ENCODE measurements at places on chromosomes 13 and 19.

- peaks cover 68% of the 10 kb centered on the region for H3K27me3 ChIP-seq
- DNase-seq = no peak
- peaks cover 36% of the 10 kb centered on the region for H3K4me1 ChIP-seq
These were observed 703 bp downstream of the SLC17A7 start for GRCh38 chr19:49440439-49441209.

DNA sequence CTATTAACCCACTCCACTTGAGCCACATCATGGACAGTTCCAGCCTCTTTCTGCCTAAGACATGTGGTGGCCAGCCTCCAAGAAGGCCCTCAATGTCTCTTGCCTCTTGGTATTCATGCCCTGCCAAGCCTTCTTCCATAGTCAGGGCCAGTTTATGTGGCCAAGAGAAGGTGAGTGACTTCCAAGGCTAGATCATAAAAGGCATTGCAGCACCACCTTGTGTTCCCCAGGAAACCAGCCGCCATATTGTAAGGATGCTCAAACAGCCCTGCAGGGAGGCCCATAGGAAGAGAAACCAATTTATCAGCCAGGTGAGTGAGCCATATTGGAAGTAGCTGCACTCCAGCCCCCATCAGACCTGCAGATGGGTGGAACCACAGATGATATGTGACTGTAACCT is 12.3 kb upstream of the DNMT1 start:
- no peaks in the 10 kb centered on the region for H3K36me3 ChIP-seq
- no peaks in the 10 kb centered on the region for H3K4me1 ChIP-seq
- H3K27ac ChIP-seq = no peak overlapping the region
- no peak for DNase-seq
- H3K4me3 ChIP-seq = no peak overlapping the region

DNA sequence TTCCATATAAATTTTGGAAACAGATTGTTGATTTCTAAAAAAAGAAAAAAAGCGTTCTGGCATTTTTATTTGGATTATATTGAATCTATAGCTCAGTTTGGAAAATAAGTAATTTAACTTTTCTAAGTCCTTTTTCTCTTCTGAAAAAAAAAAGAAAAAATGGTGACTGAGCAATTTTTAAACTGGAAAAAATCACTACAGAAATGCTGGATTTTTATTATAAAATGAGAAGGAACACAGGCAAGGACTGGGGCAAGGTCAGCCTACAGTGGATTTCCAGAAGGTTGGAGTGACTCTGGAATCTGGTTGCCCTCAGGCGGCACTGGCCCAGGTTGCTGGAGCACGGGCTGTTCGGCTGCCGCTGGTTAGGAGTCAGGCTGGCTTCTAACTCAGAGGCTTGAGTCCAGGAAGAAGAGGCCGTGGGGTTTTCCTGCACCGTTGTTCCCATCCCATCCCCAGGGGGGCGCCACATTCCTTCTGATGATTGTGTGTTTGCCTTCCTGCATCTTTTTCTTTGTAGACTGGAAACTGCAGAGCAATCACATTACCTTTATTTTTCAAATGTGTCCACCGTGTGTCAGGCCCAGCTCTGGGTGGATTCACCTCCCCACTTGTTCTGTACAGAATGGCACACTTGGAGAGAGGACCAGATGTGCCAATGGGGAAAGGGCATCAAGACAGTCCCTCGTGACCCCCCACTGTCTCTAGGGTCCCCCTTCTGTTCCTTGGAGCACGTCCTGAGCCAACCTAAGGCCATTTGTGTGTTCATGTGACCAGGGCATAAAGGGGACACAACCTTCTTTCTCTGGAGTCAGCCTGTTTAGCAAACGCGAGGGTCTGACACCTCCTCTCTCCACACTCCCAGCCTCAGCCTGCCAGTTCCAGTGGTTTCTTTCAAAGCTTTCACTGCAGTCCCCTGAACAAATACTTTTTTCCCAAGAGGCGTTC is 44.5 kb upstream of the GTF3A start:
- H3K36me3 ChIP-seq = no peaks in the 10 kb centered on the region
- H3K4me3 ChIP-seq = no peak overlapping the region
- H3K4me1 ChIP-seq = no peaks in the 10 kb centered on the region
- peaks cover 6% of the 10 kb centered on the region for H3K27me3 ChIP-seq
- peak; percentile 68 for DNase-seq
- H3K27ac ChIP-seq = no peak overlapping the region

- H3K4me3 ChIP-seq = no peak overlapping the region
- no peaks in the 10 kb centered on the region for H3K36me3 ChIP-seq
- peaks cover 13% of the 10 kb centered on the region for H3K4me1 ChIP-seq
- DNase-seq = no peak
These were observed 8.7 kb upstream of the PLAUR start for GRCh38 chr19:43678512-43679261.

GRCh38 chr13:89627996-89628395 is 1719.5 kb upstream of the MIR17HG start:
- no peak for DNase-seq
- H3K27ac ChIP-seq = no peak overlapping the region
- no peaks in the 10 kb centered on the region for H3K36me3 ChIP-seq
- no peaks in the 10 kb centered on the region for H3K27me3 ChIP-seq
- H3K4me3 ChIP-seq = no peak overlapping the region

- H3K27ac ChIP-seq = no peak overlapping the region
- H3K4me1 ChIP-seq = peaks cover 25% of the 10 kb centered on the region
- no peak overlapping the region for H3K4me3 ChIP-seq
- peaks cover 41% of the 10 kb centered on the region for H3K27me3 ChIP-seq
- peaks cover 6% of the 10 kb centered on the region for H3K36me3 ChIP-seq
These were observed 29.8 kb downstream of the NFIX start for GRCh38 chr19:13024951-13025697.

DNA sequence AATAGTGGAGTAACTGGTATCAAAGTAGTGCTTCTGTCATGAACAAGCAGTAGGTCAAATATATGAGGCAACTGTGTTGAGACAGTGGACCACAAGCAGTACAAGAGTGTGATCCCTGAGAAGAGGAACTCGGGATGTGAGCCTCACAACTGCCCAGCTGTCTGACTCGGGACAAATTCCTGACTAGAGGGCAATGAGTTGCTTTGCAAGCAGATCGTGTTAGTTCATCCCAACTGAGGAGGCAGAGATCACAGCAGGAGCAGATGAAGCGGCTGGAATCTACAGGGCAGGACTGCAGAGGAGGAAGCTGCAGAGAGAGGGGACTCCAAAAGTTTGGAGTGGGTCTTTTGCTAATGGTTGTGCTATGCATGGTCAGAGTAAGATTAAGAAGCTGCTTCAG is 741.1 kb downstream of the DIAPH3 start:
- no peak overlapping the region for H3K4me3 ChIP-seq
- no peak for DNase-seq
- H3K4me1 ChIP-seq = no peaks in the 10 kb centered on the region
- no peaks in the 10 kb centered on the region for H3K36me3 ChIP-seq

DNA sequence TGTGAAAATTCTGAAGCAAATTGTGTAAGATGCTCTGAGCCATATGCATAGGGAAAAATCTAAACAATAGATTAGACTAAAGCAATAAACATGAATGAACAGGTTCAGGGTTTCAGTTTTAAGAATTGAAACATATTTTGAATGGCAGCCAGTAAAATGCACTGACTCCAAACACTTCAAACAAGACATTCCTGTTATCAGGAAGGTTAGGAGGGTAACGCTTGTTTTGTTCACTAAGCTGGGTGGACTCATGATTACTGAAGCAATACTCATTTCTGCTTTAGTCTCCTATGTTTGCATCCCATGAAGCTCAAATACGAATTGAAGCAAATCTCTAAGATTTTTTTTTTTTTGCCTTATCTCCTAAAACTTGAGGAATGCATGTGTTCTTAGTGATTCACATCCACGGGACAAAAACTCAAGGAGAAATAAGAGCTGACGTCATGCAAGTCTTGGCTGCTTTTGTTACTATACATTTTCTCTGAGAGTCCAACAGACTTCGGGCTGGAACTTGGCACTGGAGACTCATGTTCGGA is 29.1 kb upstream of the IGFL4 start:
- DNase-seq = no peak
- no peaks in the 10 kb centered on the region for H3K4me1 ChIP-seq
- H3K27ac ChIP-seq = no peak overlapping the region
- H3K36me3 ChIP-seq = no peaks in the 10 kb centered on the region
- H3K27me3 ChIP-seq = peaks cover 77% of the 10 kb centered on the region

GRCh38 chr13:23949736-23950135 is 52.4 kb upstream of the C1QTNF9B start:
- no peak for DNase-seq
- peaks cover 5% of the 10 kb centered on the region for H3K27me3 ChIP-seq
- H3K4me3 ChIP-seq = no peak overlapping the region
- H3K27ac ChIP-seq = no peak overlapping the region
- H3K36me3 ChIP-seq = no peaks in the 10 kb centered on the region

DNA sequence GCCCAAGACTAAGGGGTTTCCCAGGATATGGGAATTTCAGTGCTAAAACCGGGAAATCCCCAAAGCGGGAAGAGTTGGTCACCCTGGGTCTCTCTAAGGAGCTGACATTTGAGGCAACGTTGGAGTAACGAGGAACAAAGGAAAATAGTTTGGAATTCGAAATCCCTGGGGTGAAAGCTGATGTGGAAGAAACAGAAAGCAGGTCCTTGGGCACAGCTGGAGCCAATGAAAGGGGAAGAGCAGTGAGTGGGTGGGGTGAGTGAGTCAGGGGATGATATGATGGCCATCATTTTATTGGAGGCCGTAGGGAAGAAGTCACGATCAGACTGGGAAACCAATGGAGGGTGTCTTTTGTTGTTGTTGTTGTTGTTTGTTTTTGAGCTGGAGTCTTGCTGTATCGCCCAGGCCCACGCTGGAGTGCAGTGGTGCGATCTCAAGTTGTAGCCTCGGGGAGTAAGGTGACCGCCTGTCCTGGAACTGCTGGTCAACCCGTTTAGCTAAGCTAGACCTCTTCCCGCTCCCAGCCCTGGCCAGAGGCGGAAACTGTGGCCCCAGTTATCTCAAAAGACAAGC is 3.4 kb upstream of the RFX2 start:
- peaks cover 15% of the 10 kb centered on the region for H3K4me1 ChIP-seq
- no peak for DNase-seq
- H3K27ac ChIP-seq = no peak overlapping the region

- H3K4me1 ChIP-seq = no peaks in the 10 kb centered on the region
- no peaks in the 10 kb centered on the region for H3K27me3 ChIP-seq
- DNase-seq = no peak
These were observed 51.7 kb downstream of the ERCC5 start for GRCh38 chr13:102897371-102898138.

- peak overlapping the region; percentile 96 for H3K27ac ChIP-seq
- H3K4me3 ChIP-seq = peak overlapping the region; percentile 45
- no peaks in the 10 kb centered on the region for H3K27me3 ChIP-seq
- peaks cover 6% of the 10 kb centered on the region for H3K36me3 ChIP-seq
- no peak for DNase-seq
- peaks cover 96% of the 10 kb centered on the region for H3K4me1 ChIP-seq
These were observed 68.6 kb downstream of the FOXO1 start for GRCh38 chr13:40597735-40598365.

DNA sequence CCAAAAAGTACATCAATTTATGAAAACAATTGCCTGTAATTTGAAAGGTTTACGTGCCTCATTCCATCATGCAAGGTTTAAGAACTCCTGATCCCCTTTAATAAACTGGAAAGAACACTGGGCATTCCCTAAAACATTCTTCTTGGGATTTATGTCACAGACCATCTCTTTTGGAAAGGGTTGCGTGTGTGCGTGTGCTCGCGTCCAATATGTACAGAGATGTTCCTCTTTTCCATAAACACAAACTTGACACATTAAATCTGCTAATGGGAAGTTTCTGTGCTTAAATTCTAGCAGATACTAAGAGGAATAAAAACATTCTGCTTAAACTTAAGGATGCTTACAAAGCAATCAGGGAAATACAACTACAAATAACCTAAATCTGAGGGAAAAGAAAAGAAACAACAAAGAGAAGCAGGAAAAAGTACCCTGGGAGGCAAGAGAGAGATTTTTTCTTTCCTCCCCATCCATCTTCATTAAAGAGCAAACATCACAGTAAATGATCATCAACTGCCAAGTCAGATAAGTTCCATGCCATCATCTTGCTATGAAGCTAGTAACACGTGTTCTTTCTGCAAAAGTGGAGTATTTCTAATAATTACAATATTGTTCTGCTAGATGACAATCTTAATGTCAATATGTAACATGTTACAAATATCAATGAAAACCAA is 83.7 kb downstream of the STK24 start:
- H3K36me3 ChIP-seq = peaks cover 13% of the 10 kb centered on the region
- H3K27ac ChIP-seq = no peak overlapping the region
- H3K4me1 ChIP-seq = peaks cover 61% of the 10 kb centered on the region
- H3K27me3 ChIP-seq = no peaks in the 10 kb centered on the region

GRCh38 chr19:4477034-4477801 is 5.1 kb downstream of the HDGFL2 start:
- no peak for DNase-seq
- no peaks in the 10 kb centered on the region for H3K27me3 ChIP-seq
- no peak overlapping the region for H3K27ac ChIP-seq
- peaks cover 12% of the 10 kb centered on the region for H3K4me1 ChIP-seq
- no peak overlapping the region for H3K4me3 ChIP-seq

GRCh38 chr13:78182813-78183212 is 264.2 kb upstream of the EDNRB start:
- H3K36me3 ChIP-seq = no peaks in the 10 kb centered on the region
- no peaks in the 10 kb centered on the region for H3K4me1 ChIP-seq
- H3K4me3 ChIP-seq = no peak overlapping the region
- H3K27ac ChIP-seq = no peak overlapping the region

DNA sequence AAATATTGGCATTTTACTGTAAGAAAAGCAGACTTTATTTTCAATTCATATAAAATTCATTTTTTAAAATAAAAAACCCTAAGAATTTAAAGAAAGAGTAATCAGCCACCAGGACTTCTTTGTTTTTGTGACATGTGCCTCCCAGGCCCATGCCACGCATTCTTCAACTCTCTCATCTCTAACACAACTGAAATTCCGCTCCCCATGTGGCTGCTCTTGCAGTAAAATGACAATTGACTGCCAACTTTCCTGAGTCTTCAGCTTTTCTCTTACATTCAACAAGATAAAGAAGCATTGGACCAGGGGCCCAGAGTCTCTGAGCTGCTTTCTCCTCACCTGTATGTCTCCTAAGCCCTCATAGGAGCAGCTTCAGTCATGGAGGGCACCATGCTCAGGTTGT is 372.1 kb downstream of the UQCRFS1 start:
- H3K4me3 ChIP-seq = no peak overlapping the region
- no peak overlapping the region for H3K27ac ChIP-seq
- no peak for DNase-seq
- no peaks in the 10 kb centered on the region for H3K36me3 ChIP-seq
- H3K27me3 ChIP-seq = peaks cover 2% of the 10 kb centered on the region
- H3K4me1 ChIP-seq = no peaks in the 10 kb centered on the region

GRCh38 chr13:97932036-97932435 is 21.4 kb upstream of the IPO5 start:
- H3K4me3 ChIP-seq = no peak overlapping the region
- no peaks in the 10 kb centered on the region for H3K4me1 ChIP-seq
- H3K27ac ChIP-seq = no peak overlapping the region

- peaks cover 18% of the 10 kb centered on the region for H3K36me3 ChIP-seq
- H3K27ac ChIP-seq = peak overlapping the region; percentile 64
- DNase-seq = peak; percentile 15
- no peaks in the 10 kb centered on the region for H3K27me3 ChIP-seq
- H3K4me1 ChIP-seq = peaks cover 43% of the 10 kb centered on the region
- H3K4me3 ChIP-seq = peak overlapping the region; percentile 56
These were observed 431.7 kb downstream of the KLF12 start for GRCh38 chr13:73702419-73703071.

GRCh38 chr13:89694451-89694850 is 1653.0 kb upstream of the MIR17HG start:
- no peaks in the 10 kb centered on the region for H3K36me3 ChIP-seq
- no peak for DNase-seq
- no peaks in the 10 kb centered on the region for H3K27me3 ChIP-seq
- H3K27ac ChIP-seq = no peak overlapping the region
